ENCODE measurements at places on chromosomes 3 and 15.

- peak; percentile 48 for DNase-seq
Measured at GRCh38 chr3:54822206-54822605, 105.7 kb downstream of the LRTM1 start.

DNA sequence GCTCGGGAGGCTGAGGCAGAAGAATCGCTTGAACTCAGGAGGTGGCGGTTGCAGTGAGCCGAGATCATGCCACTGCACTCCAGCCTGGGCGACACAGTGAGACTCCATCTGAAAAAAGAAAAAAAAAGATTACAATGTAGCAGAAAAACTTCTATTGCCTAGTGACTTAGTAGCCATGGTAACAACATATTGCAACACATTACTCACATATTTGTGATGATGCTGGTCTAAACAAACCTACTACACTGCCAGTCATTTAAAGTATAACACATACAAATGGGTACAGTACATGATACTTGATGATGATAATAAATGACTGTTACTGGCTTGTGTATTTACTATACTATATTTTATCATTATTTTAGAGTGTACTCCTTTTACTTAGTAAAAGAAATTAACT, 125.6 kb downstream of the PLOD2 start:
- no peak for DNase-seq

DNA sequence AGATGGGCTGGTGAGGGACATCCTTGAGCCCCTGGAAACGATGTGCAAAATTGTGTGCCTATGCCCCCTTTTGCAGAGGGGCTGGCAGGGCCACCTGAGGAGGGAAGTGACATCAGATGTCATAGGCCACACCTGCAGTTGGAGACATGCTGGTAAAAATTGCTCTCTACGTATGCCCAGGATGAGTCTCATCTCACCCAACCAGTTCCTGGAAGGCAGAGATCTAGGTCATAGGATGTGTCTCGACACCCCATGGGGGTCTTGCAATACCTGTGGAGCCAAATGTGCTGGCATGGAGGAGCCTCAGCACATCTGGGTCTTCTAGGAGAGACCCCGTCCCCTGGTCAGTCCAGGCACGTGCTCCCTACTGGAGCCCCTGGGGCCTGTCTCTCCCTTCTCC, 96.5 kb upstream of the TLE3 start:
- DNase-seq: no peak

- no peak for DNase-seq
Measured at GRCh38 chr15:76898102-76898501, 7.0 kb downstream of the SCAPER start.

DNA sequence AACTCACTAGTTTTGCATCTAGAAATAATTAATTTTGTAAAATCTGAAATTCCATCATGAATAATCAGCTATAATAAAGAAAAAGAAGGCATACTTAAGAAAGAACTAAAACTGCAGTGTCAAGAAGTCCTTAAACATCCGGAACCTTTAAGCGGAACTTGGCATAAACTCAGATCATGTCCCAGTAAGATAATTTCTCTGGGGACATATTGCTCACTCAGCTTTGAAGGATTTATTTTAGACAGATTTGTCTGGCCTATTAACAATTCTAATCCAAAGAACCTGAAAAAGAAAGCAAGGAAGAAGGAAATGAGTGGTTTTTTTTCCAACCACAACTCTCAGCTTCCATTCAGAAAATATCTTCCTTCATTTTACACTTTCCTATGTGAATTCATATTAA, 850.3 kb downstream of the ROBO1 start:
- DNase-seq: no peak

- DNase-seq: peak; percentile 86
Measured at GRCh38 chr15:35696767-35697231, 150.8 kb upstream of the DPH6 start.

DNA sequence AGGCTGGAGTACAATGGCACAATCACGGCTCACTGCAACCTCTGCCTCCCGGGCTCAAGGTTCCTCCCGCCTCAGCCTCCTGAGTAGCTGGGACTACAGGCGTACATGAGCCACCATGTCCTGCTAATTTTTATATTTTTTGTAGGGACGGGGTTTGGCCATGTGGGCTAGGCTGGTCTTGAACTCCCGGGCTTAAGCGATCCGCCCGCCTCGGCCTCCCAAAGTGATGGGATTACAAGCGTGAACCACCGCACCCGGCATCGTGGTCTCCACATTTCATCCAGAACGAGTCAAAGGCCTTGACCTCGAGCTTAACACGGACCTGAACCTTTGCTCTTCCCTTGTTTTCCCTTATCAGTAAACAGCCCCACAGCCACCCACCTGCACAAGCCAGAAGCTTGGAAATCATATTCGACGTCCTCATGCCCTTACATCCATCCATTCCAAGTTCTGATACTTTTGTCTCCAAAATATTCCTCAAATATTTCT, 1.4 kb upstream of the PTPN23 start:
- no peak for DNase-seq

GRCh38 chr3:178455226-178455625, 81.0 kb upstream of the KCNMB2 start:
- DNase-seq: peak; percentile 18

GRCh38 chr15:41838400-41838897, at the start of gene PLA2G4B:
Gene PLA2G4B (plus strand): TSS chr15:41838847. CDS start chr15:41838914, 67 bp downstream.
- DNase-seq: no peak

- DNase-seq: no peak
Measured at GRCh38 chr3:54008744-54009143, 113.6 kb upstream of the CACNA2D3 start.

DNA sequence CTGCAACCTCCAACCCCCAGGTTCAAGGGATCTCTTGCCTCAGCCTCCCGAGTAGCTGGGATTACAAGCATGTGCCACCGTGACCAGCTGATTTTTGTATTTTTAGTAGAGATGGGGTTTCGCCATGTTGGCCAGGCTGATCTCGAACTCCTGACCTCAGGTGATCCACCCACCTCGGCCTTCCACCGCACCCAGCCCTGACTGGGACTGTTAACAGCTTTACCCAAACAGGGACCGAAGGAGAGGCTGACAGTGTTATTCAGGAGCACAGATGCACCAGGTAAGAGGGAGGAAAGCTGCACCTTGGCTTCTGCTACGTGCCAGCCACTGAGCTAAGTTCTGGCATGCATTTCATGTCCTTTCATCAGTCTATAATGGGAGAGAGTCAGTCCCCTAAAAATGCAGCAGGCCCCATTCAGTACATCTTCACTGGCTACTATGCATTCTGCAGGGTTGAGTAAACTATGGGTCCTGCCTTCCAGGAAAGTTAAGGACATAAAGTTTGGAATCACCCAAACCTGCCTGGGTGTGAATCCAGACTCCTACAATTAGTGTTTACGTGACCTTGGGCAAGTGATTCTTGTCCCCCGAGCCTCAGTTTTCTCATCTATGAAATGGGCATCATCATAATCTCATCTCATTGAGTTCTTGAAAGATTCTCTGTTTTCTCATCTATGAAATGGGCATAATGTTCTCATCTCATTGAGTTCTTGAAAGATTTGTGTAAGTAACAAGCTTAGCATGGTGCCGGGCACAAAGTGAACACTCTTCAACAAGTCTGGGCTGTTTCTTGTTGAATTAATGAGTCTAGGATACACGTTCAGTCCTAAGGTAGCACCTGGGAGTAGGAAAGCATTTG, 82.2 kb downstream of the CPN2 start:
- no peak for DNase-seq

- DNase-seq: peak; percentile 59
Measured at GRCh38 chr3:142088522-142088921, 60.8 kb downstream of the TFDP2 start.

DNA sequence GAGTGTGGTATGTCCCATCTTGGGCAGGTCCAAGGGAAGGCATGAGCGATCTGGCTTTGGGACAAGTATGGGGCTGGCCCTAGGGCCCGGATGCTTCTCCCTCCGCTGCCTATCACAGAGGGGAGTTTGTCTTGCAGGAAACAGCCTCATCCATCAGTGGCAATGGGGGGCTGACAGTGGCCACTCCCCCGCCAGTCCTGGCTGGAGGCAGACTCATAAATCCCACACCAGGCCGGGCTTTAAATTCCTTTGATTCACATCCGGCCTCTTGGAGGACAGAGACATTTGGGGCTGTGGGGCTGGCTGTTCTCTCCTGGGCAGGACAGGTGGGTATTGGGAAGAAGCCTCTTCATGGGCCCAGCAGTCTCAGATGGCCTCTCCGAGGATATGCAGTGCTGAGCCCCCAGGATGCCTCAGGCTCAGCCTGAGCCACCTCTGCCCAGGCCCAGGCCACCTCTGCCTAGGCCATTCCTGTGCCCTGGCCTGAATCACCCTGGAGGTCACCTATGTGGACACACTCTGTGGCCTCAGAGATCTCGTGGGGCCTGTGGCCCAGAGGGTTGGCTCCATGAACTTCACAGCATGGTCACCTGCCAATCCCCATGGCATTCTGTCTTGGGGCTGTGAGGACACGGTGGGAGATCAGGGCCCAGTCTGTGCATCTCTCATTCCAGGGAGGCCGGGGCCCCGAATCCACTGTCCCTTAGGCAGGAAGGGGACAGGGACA, 84.2 kb upstream of the GOLGA6L4 start:
- peak; percentile 11 for DNase-seq

- DNase-seq: no peak
Measured at GRCh38 chr15:74396146-74396438, 28.6 kb upstream of the CYP11A1 start.

DNA sequence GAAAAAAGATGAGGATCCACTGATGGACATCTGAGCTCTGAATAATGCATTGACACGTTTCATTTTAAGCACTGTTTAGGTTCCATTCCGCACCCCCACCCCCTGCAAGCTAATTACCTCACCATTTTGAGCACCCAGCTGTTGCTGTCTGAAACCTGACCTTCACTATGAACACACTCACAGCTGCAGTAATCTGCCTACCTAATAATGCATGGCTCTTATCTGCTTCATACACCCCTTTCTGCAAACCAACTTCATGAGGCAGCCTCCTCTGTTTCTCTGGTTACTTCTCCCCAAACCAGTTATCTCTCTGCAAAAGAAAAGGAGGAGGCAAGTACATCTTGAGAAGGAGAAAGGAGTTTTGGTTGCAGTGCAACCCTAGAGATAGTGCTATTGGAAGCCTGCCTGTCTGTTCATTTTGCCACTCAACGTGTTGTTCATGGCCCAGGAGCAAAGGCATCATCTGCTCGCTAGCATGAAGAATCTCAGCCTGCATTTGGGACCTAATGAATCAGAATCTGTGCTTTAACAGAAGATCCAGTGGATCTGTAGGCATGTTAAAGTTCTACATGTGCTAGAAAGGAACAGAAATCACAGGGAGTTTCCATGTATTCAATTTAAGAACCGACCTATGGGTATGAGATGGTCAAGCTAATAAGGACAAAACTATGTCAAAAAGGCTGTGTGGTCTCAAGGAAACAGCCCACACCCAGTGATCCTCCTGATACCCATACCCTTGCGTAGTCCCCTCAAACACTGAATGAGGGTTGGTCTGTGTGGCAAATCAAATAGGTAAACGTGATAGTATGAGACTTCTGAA, 87.2 kb downstream of the MB21D2 start:
- no peak for DNase-seq

DNA sequence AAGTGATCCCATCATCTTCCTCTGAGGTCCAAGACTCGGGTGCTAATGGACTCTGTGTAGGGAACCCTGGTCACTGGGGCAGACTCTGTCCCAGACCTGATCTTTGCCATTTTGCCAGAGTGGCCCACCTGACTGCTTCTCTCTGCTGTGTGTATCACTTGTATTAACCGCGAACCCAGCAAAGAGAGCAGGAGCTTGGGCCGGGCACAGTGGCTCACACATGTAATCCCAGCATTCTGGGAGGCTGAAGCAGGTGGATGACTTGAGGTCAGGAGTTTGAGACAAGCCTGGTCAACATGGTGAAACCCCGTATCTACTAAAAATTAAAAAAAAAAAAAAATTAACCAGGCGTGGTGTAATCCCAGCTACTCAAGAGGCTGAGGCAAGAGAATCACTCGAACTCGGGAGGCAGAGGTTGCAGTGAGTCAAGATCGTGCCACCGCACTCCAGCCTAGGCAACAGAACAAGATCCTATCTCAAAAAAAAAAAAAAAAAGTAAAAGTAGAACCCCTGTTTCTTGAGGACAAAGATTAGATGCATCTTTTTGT, 32.9 kb upstream of the CYP11A1 start:
- no peak for DNase-seq

GRCh38 chr3:196115678-196116083, 33.8 kb upstream of the TFRC start:
- no peak for DNase-seq

- no peak for DNase-seq
Measured at GRCh38 chr3:31953091-31953490, 28.0 kb downstream of the OSBPL10 start.

DNA sequence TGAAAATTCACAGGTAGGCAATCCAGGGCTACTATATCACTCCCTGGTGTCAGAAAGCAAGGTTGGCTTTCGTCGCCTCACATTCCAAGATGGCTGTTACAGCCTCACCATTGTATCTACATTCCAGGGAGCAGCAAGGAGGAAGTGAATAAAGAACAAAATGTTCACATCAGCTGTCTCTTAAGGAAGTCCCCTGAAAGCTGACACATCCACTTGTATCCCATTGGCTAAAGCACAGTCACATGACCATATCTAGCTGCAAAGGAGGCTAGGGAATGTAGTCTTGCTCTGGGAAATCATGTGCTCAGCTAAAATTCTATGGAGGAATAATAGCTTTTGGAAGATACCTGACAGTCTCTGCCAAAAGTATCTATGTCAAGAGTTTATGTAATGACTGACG, 12.8 kb upstream of the GATA2 start:
- DNase-seq: no peak

- no peak for DNase-seq
Measured at GRCh38 chr3:13708871-13709595, 160.1 kb downstream of the FBLN2 start.

- DNase-seq: peak; percentile 94
Measured at GRCh38 chr3:170584585-170585007, 1.3 kb downstream of the SLC7A14 start.

DNA sequence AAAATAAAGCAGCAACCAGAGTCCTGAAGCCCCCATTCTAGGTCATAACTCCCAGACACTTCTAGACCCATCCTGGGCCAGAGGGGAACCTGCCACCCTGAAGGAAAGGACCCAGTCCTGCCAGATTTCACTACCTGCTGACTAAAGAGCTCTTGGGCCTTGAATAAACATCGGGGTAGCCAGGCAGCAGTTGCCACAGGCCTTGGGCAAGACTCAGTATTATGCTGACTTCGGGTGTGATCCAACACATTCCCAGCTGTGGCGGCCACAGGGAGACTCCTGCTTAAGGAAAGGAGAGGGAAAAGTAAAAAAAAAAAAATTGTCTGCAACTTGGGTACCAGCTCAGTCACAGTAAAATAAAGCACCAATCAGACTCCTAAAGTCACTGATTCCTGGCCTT, 23.8 kb downstream of the NEDD4 start:
- no peak for DNase-seq

DNA sequence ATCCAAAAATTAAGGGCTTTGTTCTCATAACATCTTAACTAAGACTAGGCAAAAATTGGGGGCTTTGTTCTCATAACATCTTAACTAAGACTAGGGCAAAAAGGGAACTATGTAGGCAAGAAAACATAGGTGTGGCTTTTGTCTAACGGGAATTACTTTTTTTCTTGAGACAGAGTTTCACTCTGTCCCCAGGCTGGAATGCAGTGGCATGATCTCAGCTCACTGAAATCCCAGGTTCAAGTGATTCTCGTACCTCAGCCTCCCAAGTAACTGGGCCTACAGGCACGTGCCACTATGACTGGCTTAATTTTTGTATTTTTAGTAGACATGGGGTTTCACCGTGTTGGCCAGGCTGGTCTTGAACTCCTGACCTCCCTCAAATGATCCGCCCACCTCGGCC, 49.8 kb upstream of the CSPG5 start:
- no peak for DNase-seq

- DNase-seq: peak; percentile 62
Measured at GRCh38 chr3:31980530-31981205, 394 bp downstream of the OSBPL10 start.

All from cardiac muscle cell (in vitro differentiated cells and primary cell).